ENCODE measurements at places on chromosomes 5 and 9.

- DNase-seq = no peak
These were observed 1356.8 kb upstream of the ACO1 start for GRCh38 chr9:31027678-31028077.

DNA sequence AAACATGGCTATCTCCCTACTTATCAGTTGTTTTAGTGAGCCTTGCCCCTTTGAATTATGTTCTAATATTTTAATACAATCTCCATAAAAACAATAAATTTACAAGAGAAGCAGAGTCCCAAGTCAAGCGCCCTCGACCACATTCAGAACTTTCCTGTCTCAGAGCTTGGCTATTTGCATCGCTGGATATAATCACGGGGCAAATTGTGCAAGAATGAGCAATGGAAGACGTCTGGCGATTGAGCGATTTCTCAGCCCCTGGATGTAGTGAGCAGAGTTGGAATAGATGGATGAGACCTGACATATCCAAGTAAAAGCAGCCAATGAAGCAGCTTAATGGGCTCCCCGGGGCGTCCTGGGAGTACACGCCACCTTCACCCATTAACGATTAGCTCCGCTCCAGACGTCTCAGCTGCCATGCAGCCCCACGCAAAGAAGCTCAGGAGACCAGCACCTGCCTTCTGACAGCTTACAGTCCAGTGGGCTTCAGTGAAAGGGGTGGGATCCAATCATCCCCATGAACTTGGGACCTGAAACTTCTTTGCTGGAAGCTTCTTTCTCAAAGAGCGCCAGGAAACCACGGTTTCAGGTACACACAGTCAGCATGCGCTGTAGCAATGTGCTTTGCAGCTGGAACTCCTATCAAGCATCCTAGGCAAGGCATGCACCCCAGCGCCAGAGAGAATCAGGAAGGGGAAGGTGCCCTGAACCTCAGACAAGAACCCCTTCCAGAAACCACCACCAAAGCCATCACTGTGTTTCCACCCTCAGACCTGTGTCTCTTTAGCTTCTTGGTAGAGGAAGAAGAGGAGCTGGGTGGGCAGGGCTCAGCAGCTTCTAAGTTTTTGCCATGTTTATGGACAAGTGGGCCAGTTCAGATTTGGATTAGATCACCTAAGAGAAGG is 92.0 kb upstream of the IRX4 start:
- no peak for DNase-seq

- no peak for DNase-seq
These were observed 6.7 kb upstream of the CAST start for GRCh38 chr5:96655506-96655905.

DNA sequence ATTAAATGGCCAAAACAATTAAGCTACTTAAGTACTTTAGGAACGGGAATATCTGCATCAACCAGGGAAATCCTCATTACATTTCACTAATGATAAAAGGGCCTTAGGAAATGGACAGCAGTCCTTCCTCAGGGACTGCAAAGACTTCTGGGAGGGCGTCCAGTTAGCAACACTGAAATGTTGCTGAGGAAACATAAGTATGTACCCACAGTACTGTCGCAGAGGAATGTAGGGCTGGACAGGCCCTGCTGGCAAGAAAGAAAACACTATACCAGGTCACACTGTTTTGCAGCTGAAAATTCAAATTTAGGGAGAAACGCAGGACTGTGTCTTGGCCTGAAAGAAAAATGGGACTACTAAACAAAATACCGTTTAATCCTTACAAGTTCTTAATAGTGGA is 1.3 kb downstream of the C5orf15 start:
- DNase-seq = no peak

DNA sequence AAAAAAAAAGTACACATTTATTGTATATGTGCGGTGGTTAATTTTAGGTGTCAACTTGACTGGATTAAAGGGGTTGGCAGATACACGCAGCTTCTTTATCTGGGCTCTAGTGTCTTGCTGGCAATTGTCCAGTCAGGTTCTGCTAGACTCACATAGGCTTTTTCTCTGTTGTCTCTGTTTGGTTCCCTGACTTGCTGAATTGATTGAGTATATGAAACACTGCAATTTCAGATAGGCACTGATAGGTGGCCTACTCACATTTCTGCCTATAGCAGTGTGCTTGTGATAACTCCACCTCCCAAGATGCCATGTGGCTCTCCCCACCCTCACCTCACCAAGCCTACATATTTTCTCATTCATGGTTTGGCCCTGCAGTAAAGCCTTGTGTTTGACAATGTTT is 52.5 kb downstream of the AOPEP start:
- no peak for DNase-seq

DNA sequence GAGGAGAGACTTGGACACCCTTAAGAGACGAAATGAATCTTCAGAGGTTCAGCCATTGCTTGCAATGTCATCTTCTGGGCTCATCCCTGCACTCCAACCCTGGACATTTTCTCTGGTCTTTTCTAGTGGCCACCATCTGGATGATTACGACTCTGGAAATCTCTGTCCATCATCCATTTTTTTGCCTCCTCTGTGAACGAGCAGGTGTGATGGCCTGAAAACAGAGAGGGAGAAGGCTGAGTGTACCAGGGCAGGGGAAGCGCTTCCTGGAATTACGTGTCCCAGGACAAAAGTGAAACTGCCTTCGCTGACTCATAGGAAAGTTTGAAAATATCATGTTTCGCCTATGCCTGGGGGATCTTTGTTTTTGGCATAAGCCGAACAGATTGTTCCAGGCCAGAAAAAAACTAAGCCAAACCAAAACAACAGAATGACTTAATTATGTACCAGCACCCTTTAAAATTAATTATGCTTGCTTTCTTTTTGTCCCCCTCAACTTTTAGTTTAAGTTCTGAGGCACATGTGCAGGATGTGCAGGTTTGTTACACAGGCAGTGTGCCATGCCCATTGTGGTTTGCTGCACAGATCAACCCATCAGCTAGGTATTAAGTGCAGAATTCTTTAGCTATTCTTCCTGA is 31.9 kb downstream of the ANKRD33B start:
- DNase-seq = no peak

DNA sequence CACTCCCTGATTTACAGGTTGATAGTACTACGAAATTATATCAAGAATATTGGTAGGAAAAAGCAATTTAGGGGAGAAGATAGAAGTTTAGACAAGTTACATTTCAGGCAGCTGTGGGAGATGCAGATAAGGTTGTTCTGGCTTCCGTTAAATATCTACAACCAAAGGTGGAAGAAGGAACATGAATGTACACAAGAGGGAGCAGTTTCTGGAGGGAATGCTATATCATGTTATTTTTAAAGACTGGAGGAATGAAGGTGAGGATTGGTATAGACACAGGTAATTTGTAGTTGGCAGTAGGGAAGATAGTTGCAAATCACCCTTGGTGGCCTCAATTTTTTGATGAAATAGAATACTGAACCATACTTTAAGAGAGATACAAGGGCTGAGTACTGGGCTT is 187.3 kb upstream of the NMUR2 start:
- DNase-seq = no peak

DNA sequence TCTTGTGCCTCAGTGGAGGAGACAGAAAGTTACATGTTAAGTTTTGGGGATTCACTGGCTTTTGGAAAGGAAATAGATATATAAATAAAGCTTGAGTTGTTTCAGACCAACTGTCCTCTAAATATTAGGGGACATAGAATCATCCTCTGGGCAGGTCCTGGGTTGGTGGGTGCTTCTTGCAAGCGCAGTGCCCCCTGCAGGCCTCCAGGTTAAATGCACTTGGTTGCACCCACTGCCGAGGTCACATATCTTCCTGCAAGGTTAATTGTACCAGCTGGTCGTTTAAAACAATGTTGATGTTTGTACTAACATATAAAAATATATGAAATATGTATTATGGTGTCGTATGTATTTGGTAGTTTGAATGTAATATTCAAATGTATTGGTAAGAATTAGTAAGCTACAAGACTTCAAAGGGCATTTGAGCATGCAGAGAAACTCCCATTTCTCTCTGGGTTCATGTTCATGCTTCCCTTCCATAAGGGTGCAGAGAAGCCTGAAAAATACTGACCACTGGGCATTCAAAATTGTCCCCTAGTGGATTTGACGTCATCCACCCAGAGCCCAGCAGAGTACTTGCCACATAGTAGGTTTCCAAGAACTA is 87.0 kb downstream of the ZNF618 start:
- no peak for DNase-seq

GRCh38 chr5:160466889-160467554 is 45.4 kb downstream of the PTTG1 start:
- DNase-seq = no peak

DNA sequence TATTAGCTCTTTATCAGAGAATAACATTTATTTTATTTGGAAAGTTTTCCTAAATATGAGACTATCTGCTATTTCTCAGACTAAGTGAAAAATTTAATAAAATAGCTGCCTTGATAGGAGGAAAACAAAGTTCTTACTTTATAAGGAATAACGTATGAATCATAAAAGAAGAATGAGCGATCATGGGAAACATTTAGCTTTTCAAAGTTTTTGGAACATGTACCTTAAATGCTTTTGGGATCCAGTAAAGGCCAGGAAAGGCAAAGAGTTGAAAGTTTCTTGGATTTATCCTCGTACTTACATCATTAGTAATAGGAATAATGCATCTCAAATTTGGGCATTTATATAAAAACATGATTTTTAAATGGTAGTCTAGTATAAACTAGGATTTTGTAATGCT is 19.4 kb downstream of the OGN start:
- no peak for DNase-seq
